ENCODE measurements at places on chromosomes 13 and 19. TPM values are rescaled to one million over a fixed set of nuclear protein-coding genes. Genes with fewer than 3 reads are reported as not detected.

Gene ZNF506
- 7.6 TPM for total RNA-seq

Gene CGB2
- not detected for total RNA-seq

Gene RAB20
- total RNA-seq, result 4.1 TPM

Gene ZNF625
- total RNA-seq, result 6.1 TPM

Gene ICAM5
- total RNA-seq, result 0.94 TPM

Gene F7
- not detected for total RNA-seq

Gene JAK3
- 1.3 TPM for total RNA-seq

Gene TBC1D4
- total RNA-seq, result 6.5 TPM

Gene C1QTNF9
- total RNA-seq, result not detected

Gene ZNF260
- 8.0 TPM for total RNA-seq

Gene HIPK4
- total RNA-seq, result under 0.01 TPM

Gene CLEC17A
- total RNA-seq, result not detected

Gene LMTK3
- total RNA-seq, result 0.08 TPM

Gene FAM216B
- total RNA-seq, result not detected

Gene LRRC8E
- total RNA-seq, result 5.6 TPM

Gene MAN2B1
- 32.4 TPM for total RNA-seq

Gene MEDAG
- total RNA-seq, result 171 TPM

Gene KLF2
- total RNA-seq, result 6.1 TPM

Gene CACNG7
- 0.47 TPM for total RNA-seq

Gene SLC10A2
- total RNA-seq, result not detected

Gene FAM124A
- 0.30 TPM for total RNA-seq

Gene DACT3
- total RNA-seq, result 6.5 TPM

Gene ZSCAN1
- total RNA-seq, result not detected

Gene SAMD4B
- total RNA-seq, result 22.5 TPM

Gene FGF14
- under 0.01 TPM for total RNA-seq

Gene ZNF180
- total RNA-seq, result 6.2 TPM

Gene ZNF823
- total RNA-seq, result 5.1 TPM

Gene DUS3L
- total RNA-seq, result 40.2 TPM

Gene WDR88
- total RNA-seq, result not detected

Gene SIGLEC7
- total RNA-seq, result not detected

Gene SERPINE3
- total RNA-seq, result not detected

Gene FOSB
- total RNA-seq, result 6.2 TPM

Gene GTF2F1
- 62.5 TPM for total RNA-seq

Gene LILRB1
- not detected for total RNA-seq

Gene LILRA1
- total RNA-seq, result not detected

Gene RNF17
- total RNA-seq, result 0.30 TPM

Gene ZNF763
- total RNA-seq, result 2.3 TPM

Gene MYDGF
- total RNA-seq, result 247 TPM

All from smooth muscle cell of the coronary artery (primary cell).